ENCODE measurements at places on chromosomes 12 and 14.

DNA sequence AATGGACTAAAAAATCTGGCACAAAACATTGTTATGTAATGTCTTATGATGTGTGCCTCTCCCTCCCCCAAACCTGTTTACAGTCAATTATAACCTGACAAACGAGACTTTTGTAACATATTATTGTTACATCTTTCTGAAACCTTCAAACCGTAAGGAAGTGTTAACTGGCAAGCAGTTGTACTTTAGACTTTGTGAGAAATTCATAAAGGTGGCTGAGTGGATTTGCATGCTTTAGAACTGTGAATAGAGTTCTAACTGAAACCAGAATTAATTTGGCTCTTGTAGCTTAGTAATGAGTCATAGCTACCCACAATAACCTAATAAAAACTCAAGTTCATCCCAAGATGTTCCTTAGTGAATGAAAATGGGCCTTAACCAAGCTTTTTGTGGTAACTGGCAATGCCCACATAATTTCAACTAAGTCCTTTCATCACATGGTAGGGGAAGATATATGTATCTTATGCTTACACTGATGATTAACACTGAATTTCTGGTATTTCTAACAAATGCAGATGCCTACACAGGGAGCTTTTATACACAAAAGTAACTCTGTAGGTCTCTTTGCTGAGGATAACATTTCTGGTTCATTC is 29.7 kb downstream of the RAD9B start:
- peak; percentile 30 for DNase-seq

- no peak for DNase-seq
These were observed 25.0 kb downstream of the RBM19 start for GRCh38 chr12:113941208-113941486.

GRCh38 chr14:36284971-36285595 is 35.4 kb downstream of the MBIP start:
- DNase-seq, result no peak

- DNase-seq, result peak; percentile 50
These were observed 494 bp downstream of the GCH1 start for GRCh38 chr14:54902143-54902520.

GRCh38 chr14:85564841-85565527 is 35.0 kb downstream of the FLRT2 start:
- DNase-seq, result no peak

GRCh38 chr12:123151457-123152454 is 866 bp upstream of the PITPNM2 start:
- no peak for DNase-seq

DNA sequence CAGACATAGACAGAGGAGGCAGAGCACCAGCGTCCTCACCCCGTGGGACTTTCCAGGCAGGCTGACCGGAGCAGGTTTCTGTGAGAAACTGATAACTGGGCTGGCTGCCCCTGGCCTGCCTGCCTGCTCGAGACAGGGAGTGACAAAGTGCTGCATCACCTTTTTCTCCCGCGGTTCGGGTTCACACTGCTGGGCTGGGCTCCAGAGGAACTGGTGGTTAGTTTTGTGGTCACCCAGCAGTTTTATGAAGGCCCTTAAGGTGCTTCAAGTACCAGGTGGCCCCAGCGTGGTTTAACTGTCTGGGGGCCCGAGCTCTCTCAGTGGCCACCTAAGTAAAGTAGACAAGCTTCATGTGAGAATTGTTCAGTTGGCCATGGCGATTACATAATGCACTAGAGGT is 1073.6 kb downstream of the BCL11B start:
- peak; percentile 95 for DNase-seq

- DNase-seq, result no peak
These were observed 34.2 kb upstream of the PLBD1 start for GRCh38 chr12:14601692-14602478.

DNA sequence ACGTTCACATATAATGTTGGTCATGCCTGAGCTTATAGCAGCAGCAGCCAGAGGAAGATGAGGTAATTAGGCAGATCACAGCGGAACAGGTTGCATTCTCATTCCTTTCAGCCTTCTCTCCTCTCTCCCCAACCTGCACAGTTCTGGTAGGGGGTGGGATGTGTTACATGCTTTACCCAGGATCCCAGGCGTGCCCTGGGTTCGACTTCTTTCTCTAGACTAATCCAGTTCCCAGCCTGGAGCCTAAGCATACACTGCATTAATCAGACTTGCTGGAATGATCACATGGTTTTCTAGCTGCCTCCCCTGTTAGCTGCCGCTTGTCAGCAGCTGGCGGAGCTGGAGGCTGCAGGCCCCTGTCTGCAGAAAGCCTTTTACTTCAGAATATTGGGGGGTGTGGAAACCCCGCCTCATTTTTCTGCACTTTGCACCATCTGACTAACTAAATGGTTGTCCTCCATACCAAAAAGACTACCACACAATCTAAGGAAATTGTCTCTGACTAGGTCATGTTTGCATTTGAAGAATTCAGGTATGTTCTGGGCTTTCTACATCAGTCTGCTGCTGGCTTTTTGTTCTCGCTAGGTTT is 46.0 kb upstream of the EVL start:
- no peak for DNase-seq
